Activated T-helper 17 cell treated with anti-CD3 and anti-CD28 coated beads, Interleukin-2, amount 50 U/mL, for 72 hours (primary cell): ENCODE measurements at places on chromosomes 1 and 21. TPM values are rescaled to one million over a fixed set of nuclear protein-coding genes. Genes with fewer than 3 reads are reported as not detected.
A peak's percentile ranks its signal among the peaks of the same experiment; 100 is the strongest.

DNA sequence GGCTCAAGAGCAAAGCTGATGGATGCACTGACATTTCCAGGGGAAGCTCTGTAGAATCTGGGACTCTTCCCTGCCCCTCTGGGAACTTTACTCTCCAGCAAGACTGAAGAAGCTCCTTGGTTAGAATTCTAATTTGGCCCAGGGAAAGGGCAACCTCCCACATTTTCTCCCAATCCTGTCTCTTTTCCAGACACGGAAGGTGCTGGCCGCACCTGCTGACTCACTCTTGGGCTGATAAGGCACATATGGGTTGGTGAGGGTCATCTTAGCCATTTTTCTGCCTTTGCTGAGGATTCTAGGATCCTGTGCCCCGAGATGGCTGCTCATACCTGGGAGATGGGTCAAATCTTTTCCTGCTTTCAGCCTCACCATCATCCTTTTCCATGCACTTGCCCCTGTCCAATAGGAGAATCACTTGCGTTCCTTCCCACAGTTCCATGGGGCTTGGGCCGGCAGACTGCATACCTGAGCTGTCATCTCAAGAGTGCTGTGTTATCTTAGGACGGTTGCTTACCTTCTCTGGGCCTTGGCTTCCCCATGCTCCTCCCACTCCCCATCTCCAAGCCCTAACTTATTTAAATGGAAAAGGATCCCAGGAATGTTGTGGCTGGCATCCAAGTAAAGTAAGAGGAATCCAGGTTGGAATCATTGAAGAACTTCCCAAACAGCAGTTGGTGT, 1.3 kb downstream of the TINAGL1 start:
- ATAC-seq: no peak

Gene DNAJC6
- 6.0 TPM for total RNA-seq

DNA sequence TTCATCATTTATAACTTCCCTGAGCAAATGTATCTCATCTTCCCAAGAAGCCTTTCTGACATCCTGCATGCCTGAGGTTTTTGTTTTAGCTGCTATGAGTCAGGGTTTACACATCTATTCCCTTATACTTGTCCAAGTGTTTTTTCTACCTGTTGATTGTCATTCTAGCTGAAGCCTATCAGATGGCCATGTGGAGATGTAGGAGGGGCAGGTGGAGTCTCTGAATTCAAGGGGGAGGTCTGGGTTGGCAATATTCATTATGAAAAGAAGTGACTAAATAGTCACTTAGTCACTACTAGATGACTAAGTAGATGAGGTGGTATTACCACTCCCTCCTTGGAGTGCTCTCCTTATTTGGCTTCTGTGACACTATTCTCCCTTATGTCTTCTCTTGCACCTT, 52.4 kb downstream of the XCL1 start:
- ATAC-seq: peak; percentile 99

Gene TNNT2
- total RNA-seq: not detected

- ATAC-seq: no peak
Measured at GRCh38 chr21:34871026-34871908, 177.8 kb downstream of the RUNX1 start.

Gene NIBAN1
- 23.7 TPM for total RNA-seq

GRCh38 chr1:82525378-82525777, 724.6 kb downstream of the ADGRL2 start:
- ATAC-seq: no peak

DNA sequence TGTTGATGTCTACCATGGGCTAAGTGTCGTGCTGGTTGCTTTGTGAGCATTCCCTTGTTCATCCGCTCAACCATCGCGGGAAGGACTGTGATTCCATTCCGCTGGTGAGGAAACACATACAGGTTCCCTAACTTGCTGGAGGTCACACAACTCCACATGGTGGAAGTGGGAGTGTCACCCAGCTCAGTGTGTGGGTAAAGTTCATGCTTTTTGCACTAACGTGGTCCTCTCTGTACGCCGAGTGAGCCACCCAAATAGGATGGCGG, 4.0 kb upstream of the CLDN19 start:
- ATAC-seq: no peak
